Calu3 (cell line): ENCODE measurements at places on chromosomes 3 and 15.

GRCh38 chr3:4766263-4766662 is 213.0 kb upstream of the BHLHE40 start:
- no peak for DNase-seq

- no peak for DNase-seq
Measured at GRCh38 chr15:29874977-29875376, 52.7 kb upstream of the TJP1 start.

- no peak for DNase-seq
Measured at GRCh38 chr3:52213005-52213404, 12.4 kb downstream of the TLR9 start.

- no peak for DNase-seq
Measured at GRCh38 chr15:75554717-75555116, 24.4 kb downstream of the PTPN9 start.

- no peak for DNase-seq
Measured at GRCh38 chr3:160735826-160736225, 20.2 kb upstream of the PPM1L start.

GRCh38 chr3:29335438-29335837 is 54.6 kb downstream of the RBMS3 start:
- DNase-seq, result peak; percentile 56

DNA sequence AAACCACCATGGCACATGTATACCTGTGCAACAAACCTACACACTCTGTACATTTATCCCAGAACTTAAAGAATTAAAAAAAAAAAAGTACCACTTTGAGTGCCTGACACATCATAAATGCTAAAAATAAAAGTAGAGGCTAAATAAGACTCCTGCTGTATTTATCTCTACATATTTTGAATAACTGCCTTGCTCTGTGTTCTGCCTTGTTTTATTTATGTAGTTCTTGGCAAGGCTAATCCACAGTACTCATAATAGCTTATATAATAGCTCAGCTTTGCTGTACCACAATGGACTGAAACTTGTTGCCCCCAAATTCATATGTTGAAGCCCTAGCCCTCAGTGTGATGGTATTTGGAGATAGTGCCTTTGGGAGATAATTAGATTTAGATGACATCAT is 95.4 kb upstream of the ADAMTS9 start:
- no peak for DNase-seq

- DNase-seq, result no peak
Measured at GRCh38 chr3:49761661-49762060, 24.7 kb downstream of the IP6K1 start.

GRCh38 chr3:116863822-116864589 is 154.4 kb downstream of the TUSC7 start:
- DNase-seq, result peak; percentile 30

GRCh38 chr3:122299215-122299614 is 25.8 kb upstream of the CSTA start:
- DNase-seq, result no peak

DNA sequence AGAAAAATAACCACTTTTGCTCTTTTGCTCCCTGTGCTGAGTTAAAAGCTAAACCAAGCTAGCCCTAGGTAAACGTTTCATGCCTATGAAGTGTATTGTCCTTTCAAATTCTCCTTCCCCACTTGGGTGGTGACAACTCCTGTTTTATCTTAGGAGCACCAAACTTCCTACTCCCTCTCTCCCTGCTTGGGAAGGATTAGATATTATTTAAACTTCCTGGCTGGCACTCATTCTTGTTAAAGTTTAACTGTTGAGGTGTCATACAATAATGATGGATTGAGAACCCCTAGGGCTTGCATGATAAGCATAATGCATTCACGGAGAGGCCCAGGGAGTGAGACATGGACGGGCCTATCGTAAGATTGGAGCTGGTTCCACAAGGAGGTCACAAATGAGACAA is 29.5 kb downstream of the B4GALT4 start:
- DNase-seq, result peak; percentile 45

GRCh38 chr3:119408243-119408950 is 55.0 kb downstream of the TMEM39A start:
- no peak for DNase-seq

DNA sequence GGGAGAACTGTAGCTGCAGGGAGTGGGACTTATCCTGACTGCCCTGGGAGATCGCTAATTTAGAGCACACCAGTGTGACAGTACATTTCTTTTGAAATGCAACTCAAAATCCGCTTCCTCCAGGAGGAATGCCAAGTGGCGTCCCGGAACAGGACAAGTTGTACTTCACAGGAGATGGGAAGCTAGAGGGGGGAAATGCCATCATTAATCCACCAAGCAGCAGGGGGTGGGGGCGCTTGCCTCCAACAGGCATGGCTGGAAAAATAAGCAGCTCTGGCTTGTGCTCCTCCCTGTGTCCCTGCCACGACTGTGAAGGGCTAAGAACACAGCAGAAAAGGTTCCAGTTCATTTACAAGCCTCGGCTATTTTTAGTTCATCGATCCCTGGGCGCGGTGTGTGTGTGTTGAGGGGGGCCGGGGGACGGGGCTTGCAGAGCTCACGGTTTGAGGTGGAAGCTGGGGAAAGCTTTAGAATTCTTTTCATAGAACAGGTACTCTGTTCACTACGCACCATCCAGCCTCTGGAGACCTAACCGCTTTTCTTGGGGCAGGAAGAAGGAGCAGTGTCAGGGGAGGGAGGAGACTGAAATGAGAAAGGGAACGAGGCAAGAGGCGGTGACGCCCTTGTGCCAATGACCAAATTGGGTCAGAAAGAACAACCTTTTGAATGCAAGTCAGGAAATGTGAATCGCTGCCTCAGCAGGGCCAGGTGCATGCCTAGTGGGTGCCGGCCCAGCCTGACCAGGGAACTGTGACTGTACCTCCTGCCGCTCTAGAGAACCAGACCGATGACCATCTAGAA is 51.8 kb upstream of the DGKG start:
- peak; percentile 59 for DNase-seq
